ENCODE measurements at places on chromosomes 13 and 19.

GRCh38 chr19:374183-374885, 29.7 kb upstream of the MIER2 start:
- no peak for DNase-seq

DNA sequence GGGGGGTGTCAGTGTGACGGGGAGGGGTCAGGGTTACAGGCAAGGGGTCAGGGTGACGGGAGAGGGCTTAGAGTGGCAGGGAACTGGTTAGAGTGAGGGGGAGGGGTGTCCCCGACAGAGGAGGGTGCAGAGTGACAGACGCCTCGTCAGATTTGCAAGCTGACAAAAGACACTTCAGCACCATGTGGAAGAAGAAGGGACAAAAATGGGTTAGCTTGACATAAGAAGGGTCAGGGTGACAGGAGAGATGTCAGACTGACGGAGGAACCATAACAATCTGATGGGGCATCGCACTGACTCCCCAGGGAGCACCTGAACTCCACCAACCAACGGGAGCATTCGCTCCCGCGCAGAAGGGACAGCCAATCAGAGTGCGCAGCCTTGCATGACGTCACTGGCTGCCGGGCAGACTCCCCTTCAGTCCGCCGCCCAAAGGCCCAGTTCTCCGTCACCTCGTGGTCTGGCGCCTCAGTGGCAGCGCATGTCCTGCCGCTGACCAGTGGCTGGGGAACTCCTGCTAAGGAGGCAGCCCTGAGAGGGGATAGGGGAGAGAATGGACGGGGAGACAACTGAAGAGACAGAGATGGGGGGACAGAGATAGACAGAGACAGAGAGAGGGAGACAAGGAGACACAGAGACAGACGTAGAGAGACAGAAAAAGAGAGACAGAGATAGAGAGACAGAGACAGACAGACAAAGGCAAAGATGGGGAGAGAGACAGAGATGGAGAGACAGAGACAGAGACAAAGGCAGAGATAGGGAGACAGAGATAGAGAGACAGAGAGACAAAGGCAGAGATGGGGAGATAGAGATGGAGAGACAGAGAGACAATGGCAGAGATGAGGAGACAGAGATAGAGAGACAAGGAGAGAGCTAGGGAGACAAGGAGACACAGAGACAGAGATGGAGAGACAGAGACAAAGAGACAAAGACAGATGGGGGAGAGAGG, 30.2 kb downstream of the C19orf81 start:
- peak; percentile 68 for DNase-seq

- no peak for DNase-seq
Measured at GRCh38 chr13:49840266-49840665, 47.8 kb upstream of the KPNA3 start.

DNA sequence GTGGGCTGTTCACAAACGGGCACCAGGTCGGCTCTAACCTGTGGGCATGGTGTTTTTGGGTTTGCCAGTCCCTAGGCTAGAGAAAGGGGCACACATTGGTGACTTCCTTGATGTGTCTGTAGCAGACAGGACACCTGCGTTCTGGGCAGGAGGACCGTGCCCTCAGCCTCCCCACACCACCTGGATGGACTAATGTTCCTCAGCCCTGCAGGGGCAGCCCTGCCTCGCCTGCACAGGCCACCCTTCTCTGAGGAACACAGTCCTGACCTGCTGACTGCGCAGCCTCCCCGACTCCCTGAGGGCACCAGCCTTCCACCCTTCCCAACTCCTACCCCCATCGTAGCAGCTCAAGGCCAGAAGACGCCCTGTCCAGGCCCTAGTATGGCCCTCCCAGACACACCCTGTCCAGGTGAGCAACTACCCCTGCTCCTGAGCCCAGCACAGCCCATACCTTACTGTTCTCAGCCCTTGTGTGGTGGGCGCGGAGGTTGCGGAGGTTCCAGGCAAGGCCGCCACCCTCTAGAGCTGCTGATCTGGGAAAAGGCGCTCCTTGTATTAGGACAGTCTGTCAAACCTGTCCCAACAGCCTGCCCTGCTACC, 55.7 kb downstream of the GGACT start:
- no peak for DNase-seq

- DNase-seq, result no peak
Measured at GRCh38 chr13:75359266-75359665, 122.7 kb downstream of the TBC1D4 start.

DNA sequence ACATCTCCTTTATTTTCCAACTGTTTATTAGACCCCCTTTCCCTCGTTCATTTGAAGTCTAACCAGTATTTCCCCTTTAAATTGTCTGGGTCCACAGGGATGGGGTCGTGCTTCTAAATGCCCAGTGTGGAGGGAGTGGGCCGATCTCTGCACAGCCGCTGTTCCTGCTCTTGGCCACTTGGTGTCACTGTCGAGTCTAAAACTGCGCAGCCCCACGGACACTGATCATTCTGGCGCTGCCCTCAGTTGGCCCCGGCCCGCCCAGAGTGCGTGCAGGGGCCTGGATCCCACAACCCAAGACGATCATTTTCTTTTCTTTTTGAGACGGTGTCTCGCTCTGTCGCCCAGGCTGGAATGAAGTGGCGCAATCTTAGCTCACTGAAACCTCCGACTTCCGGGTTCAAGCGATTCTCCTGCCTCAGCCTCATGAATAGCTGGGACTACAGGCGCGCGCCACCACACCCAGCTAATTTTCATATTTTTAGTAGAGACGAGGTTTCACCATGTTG, 12.0 kb downstream of the WDR88 start:
- peak; percentile 47 for DNase-seq

- DNase-seq, result no peak
Measured at GRCh38 chr13:26485786-26486185, 71.7 kb upstream of the WASF3 start.

- no peak for DNase-seq
Measured at GRCh38 chr19:32971012-32971595, 654 bp downstream of the CEP89 start.

DNA sequence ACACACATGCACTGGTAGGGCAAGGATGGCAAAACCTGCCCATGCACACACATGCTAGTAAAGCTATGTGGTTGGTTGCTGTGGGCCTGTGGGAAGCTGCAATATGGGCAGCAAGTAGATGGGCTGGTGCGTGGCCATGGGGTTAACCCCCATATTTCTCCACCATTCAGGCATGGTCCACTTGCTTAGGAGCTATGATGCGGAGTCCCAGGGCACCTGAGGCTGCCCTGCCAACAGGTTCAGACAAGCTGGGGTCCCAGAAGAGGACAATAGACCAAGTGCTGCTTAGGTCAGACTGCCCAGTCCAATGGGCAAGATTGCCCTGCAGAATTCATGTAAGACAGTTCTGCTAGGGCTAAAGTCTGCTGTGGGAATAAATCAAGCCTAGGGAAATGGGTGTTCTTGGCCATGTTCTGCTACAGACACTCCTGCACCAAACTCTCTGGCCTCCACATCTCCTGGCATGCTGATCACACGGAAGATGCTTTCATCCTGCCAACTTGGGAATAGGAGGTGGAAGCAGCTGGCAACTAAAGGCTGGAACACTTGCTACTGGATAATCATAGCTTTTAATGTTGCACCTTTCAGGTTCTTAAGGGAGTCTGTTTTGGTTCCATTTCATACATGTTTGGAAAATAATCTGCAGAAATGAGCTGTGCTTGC, 646.3 kb upstream of the SLITRK1 start:
- DNase-seq, result no peak

- no peak for DNase-seq
Measured at GRCh38 chr19:39131255-39131755, 5.7 kb downstream of the PAK4 start.

DNA sequence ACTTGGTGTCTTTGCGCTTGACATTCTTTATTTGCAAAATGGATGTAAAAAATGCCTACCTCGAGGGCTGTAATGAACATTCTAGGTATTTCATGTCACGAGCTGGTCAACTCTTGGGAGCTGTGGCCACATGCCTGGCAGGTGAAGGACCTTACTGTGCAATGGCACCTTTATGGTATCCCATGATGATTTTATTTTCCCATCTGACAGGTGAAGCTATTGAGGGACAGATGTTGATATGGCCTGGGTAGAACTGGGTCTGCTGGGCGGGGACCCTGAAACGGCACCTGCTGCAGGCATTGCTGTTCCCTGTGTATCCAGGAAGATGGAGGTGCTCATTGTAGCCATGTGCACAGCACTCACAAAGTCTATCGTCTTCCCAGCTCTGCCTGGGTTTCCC, 332.2 kb downstream of the TEX29 start:
- DNase-seq, result no peak

DNA sequence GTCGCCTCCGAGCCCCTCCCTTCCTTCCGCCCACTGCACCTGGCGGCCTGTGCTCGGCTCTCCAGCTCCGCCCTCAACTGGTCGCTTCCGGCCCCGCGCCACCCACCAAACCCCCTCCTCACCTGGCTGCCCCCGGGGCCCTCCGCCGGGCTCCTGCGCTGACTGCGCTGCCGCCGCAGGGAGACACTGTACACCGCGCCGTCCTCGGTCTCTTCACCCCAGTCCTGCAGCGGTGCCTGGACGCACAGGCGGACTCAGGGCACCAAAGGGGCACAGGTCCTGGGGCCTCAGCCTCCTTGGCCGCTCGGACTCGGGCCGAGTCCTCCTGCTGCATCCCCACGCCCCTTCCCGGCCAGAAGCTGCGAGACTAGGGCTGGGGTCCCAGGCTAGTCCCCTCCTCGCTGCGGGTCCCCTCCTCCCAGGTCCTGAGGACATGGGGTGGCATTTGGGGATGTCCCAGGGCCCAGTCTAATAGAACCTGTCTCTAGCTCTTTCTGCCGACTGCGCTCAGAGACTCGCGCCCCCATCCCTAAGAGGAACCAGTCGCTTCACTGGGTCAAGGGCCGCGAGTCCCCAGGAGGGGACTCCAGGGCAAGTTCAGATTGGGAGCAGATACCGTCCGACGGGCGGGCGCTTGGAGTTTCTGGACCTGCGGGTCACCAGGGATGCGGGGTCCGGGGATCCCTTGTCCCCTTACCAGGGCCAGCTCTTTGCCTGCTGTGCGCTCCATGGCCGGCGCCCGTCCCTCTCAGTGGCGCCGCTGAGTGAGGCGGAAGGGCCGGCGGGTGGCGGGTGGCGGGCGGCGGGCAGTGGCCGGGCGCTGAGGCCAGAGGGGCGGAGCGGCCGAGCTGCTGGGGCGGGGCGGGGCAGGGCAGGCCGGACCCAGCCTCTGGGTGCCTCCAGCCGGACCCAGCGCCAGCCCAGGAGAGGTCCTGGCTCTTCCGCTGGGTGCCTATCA, at the start of gene RGL3:
TSS of gene RGL3 (minus strand) at position 766 of the 958 bp plus-strand sequence. CDS start at position 730, 36 bp downstream.
- DNase-seq, result no peak

- no peak for DNase-seq
Measured at GRCh38 chr19:932648-933552, 7.1 kb downstream of the ARID3A start.

DNA sequence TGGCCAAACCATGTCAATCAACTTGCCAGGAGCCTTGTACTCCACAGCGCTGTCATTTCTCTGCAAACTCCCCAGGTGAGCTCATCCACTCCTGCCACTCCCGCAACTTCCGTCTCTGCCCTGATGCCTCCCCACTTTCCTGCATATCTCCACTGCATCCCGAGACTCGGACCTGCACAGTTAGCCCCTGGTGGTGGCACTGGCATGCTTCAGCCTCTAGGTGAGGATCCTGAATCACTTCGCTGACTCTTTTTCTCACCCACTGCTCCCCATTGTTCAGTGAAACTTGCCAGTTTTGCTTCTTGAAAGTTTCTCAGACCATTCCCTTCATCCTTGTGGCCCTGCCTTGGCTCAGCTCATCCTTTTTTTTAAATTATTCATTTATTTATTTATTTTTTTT, 3.4 kb upstream of the CTU1 start:
- no peak for DNase-seq

DNA sequence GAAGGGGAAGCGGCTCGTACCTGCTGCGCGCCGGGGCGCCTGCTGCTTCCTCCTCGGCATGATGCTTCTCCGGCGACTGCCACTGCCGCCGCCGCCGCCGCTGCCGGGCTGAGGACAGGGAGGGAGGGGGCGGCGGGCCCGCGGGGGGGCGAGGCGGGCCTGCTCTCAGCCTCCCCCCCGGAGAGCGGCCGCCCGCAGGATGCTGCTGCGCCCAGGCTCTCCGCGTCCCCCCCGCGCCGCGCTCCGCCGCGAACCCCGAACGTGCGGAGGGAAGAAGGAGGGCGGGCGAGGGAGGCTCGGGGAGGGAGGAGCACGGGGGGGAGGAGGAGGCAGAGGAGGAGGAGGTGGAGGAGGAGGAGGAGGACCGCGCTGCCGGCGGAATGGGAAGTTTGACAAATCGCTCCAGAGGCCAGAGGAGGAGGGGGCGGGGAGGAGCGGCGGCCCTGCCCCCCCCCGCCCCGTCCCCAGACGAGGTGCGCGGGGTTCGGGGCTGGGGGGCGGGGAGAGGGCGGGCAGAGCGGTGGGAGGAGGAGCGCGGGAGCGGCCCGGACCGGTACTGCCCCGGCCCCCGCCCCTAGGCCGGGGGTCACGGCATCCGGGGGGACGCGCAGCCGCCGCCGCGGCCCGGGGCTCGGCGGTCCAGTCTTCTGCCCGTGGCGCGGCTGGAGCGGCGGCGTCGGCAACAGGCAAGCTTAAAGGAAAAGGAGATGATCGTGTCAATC, at the start of gene TSHZ3:
TSS of gene TSHZ3 (minus strand) at position 277 of the 722 bp plus-strand sequence. CDS start at position 60, 217 bp downstream.
- no peak for DNase-seq

DNA sequence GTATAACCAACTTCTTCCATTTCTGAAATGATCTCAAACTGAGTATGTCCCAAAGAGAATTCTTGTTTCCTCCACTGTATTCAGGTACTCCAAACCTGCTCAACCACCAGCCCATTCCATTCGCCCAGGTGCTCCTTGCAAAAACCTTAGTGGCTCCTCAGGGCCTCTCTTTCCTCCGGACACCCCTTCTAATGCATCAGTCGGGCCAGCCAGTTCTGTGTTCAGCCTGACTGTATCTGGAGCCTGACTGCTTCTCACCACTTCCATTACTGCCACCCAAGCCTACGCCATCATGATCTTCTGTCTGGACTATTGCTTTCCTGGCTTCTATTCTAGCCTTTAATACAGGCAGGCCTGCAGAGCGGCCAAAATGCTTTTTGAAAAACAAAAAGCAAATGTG, 1.5 kb downstream of the PHF11 start:
- DNase-seq, result peak; percentile 1

DNA sequence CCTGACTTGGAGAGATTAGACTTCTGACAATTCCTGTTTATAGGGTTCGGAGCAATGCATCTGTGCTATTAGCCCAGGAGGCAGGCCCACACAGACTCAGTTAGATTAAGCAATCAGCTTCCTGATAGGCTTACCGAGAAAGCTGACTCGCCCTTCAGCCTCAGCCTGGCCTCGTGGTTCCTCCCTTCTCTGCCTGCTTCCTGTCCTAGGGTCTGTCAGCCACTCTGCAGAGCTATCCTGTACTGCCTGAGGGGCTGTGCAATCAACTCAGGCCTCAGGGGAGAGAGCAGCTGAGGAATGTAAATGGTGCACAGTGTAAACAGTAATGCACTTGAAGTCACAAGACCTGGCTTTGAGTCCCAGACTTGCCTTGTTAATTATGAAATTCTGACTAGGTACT, 30.7 kb downstream of the HTR2A start:
- no peak for DNase-seq

GRCh38 chr19:2064788-2065524, 13.9 kb upstream of the MKNK2 start:
- DNase-seq, result no peak
